Activated CD4-positive, alpha-beta T cell treated with anti-CD3 and anti-CD28 coated beads, Interleukin-2, amount 10 ng/mL, durations not matched to agents 24 days and 14 days (primary cell): ENCODE measurements at places on chromosomes 6 and 20.
A peak's percentile ranks its signal among the peaks of the same experiment; 100 is the strongest.

DNA sequence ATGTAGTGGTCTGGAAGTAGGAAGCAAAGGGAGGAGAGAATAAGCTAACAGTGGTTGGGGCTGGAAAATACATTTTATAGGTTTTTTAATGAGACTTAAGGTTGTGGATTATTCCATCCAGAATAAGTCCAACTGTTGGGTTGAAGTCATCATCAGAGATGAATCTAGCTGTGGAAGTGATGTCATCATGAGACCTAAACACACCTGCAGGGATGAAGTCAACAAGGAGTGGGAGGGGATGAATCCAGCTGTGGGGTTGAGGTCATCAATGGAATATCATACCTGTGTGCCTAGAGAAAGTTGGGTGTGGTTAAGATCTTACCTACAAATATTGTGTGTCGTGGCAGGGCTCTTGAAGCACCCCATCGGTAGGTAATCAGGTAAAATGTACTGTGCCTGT is 730.7 kb downstream of the RFPL4B start:
- no peak for DNase-seq

- DNase-seq, result no peak
Observed at GRCh38 chr20:48921883-48922820, 641 bp downstream of the ARFGEF2 start.

- no peak for DNase-seq
Observed at GRCh38 chr6:145453376-145453775, 281.9 kb downstream of the EPM2A start.

GRCh38 chr6:145148776-145149175 is 586.5 kb downstream of the EPM2A start:
- no peak for DNase-seq

GRCh38 chr6:27871924-27872638 is 40.1 kb downstream of the OR2B2 start:
- peak; percentile 97 for DNase-seq

GRCh38 chr6:148885136-148885865 is 138.5 kb downstream of the UST start:
- DNase-seq, result no peak

DNA sequence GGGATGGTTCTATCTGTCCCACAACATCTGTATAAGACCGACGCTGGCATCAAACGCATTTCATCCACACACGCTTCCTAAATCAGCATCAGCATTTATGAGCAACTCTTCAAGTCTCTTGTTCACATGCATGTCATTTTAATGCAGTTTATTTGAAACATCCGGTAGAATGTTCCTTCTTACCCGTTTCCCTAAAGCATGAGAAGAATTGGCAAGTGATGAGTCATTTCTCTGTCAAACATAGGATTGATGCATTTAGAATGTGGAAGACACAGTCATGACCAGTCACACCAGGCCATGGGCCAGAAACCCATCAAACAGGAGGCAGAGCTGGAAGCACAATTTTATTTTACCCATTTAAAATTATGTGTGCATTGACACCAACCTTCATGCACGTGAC is 122.8 kb downstream of the UST start:
- DNase-seq, result no peak

DNA sequence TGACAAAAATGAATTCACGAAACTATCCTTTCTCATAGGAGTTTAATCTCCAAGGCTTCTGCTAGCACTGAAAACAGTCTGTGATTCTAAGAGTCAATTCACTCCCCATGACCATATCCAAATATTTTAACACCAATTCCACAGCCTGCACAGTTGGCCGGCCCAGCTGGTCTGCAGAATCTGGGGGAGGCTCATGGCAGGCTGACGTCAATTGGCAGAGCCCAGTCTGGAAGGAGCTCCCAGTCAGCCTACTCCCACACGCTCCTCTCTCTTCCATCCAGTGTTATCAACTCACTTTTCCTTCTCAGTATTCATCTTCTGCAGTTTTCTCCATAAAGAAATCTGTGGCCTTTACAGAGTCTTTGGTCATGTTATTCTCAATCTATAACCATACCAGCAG is 111.0 kb downstream of the TBXT start:
- no peak for DNase-seq

DNA sequence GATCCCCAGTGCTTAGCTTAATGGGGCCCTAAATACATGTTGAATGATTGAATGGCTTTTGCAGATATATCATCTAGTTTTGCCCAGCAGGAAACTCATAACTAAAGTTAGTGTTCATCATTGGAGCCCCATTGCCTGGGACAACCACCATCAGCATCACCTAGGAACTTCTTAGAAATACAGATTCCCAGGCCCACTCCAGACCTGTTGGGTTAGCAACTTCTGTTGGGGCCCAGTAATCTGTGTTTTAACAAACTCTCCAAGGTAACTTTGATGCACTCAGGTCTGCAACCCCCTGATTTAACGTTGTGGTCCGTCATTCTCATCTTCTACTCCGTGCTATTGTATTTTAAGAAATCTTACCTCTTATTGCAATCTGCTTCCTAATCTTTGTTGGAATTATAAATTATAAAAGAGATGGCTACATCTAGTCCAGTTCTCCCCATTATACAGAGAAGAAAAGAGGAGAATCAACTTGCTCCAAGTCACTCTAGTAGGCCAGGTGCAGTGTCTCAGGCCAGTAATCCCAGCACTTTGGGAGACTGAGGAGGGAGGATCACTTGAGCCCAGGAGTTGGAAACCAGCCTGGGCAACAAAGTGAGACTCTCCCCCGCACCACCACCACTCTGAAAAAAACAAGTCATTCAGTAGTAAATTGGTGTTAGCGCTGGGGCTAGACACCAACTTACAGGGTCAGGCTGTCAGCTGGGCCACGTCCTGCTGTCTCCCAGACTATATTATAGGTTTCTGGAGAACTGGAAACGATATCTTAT is 13.7 kb downstream of the FOXP4 start:
- DNase-seq, result no peak

DNA sequence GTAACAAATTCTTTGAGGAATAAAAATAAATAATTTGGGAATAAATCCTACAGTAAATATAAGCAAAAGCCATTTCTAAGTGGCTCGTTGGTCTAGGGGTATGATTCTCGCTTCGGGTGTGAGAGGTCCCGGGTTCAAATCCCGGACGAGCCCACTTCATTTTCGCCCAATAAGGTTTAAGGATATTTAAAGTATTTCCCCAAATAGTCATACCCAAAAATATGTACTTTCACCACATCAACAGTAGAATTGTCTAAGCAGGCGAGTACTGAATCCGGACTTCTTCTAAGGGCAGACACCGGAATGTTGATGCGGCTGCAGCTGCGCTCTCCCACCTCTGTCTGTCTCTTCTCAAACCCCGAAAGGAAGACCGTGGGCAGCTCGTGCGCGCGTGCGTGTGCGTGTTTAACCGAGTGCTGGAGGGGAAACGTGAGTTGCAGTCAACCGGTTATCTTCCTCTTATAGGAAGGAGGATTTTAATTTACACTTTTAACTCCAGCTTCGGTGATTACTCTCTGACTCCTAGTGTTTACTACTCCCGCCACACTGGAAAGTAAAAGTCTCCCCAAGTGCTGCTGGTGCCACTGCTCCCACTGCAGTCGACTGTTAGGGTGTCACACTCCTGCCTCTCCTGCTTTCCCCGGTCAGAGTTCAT is 155.7 kb upstream of the PRSS16 start:
- DNase-seq, result peak; percentile 68

- no peak for DNase-seq
Observed at GRCh38 chr6:4687656-4687988, 88.6 kb upstream of the CDYL start.

DNA sequence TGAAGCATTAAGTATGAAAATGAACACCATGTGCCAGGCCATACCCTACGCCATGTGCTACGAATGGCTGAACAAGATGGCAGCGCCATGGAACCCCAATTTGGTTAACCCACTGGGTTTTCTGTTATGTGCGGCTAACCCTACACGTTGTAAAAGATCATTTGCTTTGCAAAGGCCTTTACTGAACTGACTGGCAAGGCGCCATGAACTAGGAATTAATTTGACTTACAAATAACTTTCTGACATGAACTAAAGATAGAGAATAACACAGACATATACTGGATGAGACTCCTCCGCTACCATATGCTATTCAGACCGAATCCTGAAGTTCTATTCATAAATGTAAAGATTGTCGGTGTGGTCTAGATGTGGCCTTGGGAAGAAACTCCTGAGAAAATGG is 3.9 kb downstream of the CNKSR3 start:
- no peak for DNase-seq

GRCh38 chr20:57896017-57896416 is 186.2 kb upstream of the PMEPA1 start:
- DNase-seq, result no peak

- no peak for DNase-seq
Observed at GRCh38 chr6:15444881-15445280, 199.0 kb downstream of the JARID2 start.

DNA sequence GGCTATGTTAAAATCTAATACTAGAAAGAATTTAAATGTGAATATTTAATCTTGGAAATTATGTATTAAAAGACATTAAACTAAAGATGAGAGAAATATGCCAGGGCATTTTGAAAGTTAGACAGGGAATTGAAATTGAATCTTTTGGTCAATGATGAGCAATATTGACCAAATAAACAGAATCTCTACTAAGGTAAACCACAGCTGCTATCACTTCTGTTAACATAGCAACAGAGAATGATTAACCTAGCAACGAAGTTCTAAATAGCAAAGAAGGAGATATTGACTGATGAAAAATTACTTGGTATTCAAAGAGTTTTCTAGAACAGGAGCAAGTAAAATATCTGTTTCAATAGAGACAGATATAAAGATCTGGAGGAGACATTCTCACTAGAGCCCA is 45.2 kb upstream of the RSPO3 start:
- DNase-seq, result no peak

DNA sequence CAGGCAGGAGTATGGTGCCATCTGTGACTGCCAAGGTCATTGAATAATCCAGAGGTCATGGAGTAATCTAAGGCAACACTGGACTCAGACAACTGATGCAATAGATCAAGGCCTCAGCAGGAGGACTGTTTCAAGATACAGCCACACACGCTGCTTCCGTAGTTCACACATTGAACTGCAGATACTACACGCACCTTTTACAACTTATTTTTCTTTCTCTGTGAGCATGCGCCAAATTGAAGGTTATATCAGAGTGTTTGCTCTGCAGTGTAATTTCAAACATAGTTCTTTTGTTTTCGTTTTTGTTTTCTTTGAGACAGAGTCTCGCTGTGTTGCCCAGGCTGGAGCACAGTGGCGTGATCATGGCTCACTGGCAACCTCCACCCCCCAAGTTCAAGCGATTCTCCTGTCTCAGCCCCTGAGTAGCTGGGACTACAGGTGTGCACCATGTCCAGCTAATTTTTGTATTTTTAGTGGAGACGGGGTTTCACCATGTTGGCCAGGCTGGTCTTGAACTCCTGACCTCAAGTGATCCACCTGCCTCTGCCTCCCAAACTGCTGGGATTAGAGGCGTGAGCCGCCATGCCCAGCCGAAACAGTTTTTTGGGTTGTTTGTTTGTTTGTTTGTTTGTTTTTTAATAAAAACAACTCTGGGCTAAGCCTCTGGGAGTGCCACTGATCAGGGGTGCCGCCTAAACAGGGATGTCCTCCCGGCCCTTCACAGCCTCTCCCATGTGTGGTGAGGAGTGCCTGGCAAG is 96.6 kb upstream of the NAA20 start:
- no peak for DNase-seq

- DNase-seq, result no peak
Observed at GRCh38 chr6:42777126-42777822, 4.6 kb upstream of the BICRAL start.
